ENCODE measurements at places on chromosomes 1 and 21. TPM values are rescaled to one million over a fixed set of nuclear protein-coding genes. Genes with fewer than 3 reads are reported as not detected.
A peak's percentile ranks its signal among the peaks of the same experiment; 100 is the strongest.

Gene LINGO4
- not detected for total RNA-seq

Gene HIVEP3
- total RNA-seq: 1.8 TPM

- peak; percentile 35 for DNase-seq
Measured at GRCh38 chr1:185442050-185442449, 125.0 kb upstream of the IVNS1ABP start.

- peak; percentile 14 for DNase-seq
Measured at GRCh38 chr1:151134396-151134795, 12.0 kb downstream of the SEMA6C start.

GRCh38 chr1:104745875-104746274 lies 996.2 kb downstream of the AMY1C start:
- no peak for DNase-seq

DNA sequence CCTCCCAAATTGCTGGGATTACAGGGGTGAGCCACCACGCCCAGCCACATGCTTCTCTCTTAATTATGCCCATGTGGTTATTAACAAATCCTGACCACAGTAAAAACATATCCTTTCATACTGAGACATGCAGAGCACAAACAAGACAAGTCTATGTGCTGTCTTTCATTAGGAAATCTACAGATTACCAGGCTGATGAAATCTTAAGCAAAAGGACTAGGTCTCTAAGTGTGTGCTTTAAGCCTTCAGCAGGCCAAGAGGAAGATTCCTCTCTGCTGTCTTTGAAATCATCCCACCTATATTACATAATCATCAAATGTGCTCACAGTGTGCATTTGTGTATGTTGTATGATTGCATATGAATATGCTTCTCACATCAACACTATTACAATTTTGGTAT lies 419.3 kb downstream of the KCTD3 start:
- DNase-seq: no peak

DNA sequence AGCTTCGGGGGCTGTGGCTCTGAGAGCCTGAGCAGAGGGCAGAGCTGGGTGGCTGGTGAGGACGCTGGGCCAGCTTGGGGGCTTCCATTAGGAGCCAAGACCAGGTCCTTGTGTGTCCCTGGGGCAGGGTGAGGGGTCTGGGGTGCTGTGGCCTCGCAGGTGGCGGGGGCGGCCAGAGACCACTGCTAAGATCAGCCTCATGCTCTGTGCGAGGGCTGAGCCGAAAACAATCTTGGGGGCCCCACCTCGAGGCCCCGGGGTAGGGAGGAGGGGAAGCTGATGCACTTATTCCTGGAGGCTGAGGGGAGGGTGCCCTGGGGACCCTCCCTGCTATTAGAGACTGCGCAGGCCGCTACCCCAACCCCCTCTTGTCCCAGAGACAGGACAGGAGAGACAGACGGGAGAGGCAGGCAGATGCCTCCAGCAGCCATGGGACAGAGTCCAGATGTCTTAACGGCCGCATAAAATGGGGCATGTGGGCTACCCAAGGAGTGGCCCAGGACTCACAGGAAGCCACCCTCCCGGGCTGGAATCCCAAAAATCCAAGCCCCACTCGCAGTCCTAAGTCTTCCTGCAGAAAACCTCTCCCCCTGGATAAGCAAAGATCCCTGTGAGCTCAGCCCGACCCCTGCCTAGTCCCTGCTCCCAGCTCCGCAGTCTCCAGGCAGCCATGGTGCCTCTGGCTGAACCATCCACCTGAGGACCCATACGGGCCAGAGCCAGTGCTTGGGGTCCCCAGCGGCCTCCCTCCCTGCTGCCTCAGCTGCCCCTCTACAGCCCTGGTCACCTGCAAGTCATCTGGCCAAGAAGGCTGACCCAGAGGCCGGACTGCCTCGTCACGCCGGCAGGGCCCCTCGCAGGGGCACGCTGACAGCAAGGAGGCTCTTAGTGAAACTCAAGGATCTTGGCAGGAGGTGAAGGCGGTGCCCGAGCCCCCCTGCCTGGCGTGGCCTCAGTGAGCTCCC lies 43.6 kb upstream of the COL18A1 start:
- no peak for DNase-seq

DNA sequence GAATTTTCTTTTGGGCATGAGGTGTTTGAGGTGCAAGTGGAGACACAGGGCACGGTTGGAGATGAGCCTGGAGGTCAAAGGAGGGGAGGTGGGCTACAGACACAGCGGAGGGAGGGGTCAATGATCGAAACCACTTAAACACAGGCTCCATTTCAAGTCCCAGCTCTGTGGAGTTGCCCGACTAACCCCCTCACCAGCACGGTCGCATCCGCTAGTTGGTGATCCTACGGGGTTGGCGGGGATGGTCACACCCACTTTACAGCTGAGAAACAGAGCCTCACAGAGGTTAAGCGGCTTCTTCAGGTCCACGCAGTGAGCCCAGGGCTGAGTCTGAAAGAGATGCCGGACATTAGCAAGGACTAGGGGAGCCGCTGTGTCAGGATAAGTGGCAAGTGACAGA lies 60.1 kb upstream of the RUNX3 start:
- DNase-seq: no peak

Gene PCBP3
- 1.5 TPM for total RNA-seq

GRCh38 chr1:86888327-86888726 lies 25.6 kb downstream of the SELENOF start:
- no peak for DNase-seq

Gene PDE4B
- total RNA-seq: 29.5 TPM

DNA sequence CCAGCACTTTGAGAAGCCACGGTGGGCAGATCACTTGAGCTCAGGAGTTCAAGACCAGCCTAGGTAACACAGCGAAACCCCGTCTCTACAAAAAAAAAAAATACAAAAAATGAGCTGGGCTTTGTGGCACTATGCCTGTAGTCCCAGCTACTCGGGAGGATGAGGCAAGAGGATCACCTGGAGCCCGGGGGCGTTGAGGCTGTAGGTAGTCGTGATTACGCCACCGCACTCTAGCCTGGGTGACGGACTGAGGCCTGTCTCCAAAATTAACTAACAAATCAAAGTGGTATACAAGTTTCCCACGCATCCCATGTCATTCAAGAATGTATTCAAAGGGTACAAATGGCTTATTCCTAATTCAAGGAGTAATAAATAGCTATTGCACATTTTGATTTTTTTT lies 2.4 kb downstream of the AUNIP start:
- no peak for DNase-seq

GRCh38 chr1:6235296-6235677 lies 477 bp downstream of the ICMT start:
- DNase-seq: no peak

Gene NRAS
- 70.7 TPM for total RNA-seq

GRCh38 chr1:230823426-230823825 lies 44.9 kb downstream of the C1orf198 start:
- no peak for DNase-seq

GRCh38 chr1:159848326-159848725 lies 14.1 kb downstream of the VSIG8 start:
- no peak for DNase-seq

DNA sequence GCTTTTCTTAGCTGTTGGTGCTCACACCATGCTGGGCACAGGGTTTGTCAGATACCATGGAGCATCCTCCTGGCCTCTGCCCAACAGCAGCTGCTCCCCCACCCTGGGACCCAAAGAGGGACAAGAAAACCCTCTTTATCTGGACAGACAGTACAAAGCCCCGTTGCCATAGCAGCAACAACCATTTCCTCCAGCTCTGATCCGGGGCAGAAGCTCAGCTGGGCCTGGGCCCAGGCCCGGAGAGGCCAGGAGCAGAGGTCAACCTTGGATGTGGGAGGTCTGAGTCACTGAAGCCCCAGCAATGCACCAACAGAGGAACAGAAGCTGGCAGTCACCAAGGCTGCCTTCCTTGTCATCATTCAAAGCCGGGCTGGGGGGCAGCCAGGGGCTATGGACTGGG lies 228.4 kb upstream of the POU3F1 start:
- no peak for DNase-seq

Gene HNRNPCL1
- not detected for total RNA-seq

DNA sequence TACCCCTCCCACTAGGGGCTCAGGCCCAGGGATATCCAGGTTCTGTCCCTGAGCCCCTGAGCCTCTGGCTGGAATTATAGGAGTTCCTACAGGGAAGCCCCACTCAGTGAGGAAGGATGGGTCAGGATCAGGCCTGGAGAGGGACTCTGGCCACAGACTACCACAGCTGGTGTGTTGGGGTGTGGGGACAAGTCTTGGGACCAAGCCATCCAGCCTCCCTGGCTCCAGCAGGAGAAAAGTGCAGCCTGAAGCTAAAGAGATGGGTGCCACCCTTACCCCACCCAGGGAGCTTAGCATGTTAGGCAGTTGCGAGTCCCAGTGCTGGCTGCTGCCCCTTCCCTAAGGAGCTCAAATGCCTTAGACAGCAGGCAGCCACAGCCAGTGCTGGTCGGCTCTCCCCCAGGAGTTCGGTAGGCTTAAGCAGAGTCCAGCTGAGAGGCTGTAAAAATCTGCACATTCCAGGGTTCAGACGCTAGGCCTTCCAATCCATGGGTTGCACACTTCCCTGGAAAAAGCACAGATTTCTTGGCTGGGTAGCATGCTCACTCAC lies 96.2 kb upstream of the CYYR1 start:
- no peak for DNase-seq

DNA sequence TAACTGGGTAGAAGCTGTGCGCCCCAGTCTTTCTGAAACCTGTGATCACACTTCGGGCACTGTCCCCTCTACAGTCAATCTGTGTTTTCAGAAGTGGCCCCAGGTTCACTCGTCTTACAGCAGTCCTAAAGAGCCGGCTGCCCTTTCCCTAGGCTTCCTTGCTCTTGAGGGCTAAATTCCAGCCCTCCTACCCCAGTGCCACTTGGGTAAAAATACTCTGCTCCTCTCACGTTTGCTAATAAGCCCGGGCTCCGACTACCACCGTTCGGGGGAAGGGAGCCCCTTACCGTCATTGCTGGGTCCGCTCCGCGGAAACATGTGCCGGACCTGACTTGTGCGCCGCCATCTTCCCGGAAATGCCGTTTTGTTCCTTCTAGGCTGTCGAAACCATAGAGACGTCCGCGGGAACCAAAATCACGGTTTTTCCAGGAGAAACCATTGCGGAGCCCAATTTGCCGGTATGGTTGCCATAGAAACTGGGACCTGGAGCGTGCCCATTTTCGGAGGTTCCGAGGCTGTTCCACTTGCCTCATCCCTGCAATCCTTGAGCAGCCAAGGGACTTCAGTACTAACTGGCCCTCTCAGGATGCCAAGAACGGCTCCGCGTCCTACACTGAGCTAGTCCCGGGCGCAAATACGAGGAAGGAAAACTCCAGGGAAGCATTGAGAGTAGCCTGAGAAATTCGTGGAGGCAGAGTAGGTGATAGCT lies at the start of gene GPATCH4:
Gene GPATCH4 (minus strand): TSS at position 358 of the 709 bp plus-strand sequence.
- peak; percentile 90 for DNase-seq

DNA sequence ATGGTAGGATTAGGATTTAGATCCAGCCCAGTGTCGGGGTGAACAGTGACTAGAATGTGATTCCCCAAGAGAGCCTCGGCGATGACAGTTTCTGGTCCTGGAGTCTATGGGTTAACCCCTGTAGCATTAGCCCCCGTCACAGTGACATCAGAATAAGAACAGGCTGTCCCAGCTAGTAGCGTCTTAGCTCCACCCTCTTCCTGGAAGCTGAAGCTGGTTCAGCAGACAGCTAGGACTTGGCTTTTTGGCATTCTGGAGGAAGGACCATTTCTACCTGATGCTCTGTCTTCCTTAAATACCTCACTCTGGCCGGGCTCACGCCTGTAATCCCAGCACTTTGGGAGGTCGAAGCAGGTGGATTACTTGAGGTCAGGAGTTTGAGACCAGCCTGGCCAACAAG lies 5.0 kb downstream of the NDUFS2 start:
- peak; percentile 32 for DNase-seq

Data from myocyte (in vitro differentiated cells).